GM20000 (cell line): ENCODE measurements at places on chromosomes 3 and 15.

- DNase-seq, result no peak
These were observed 513 bp downstream of the SS18L2 start for GRCh38 chr3:42590989-42591756.

DNA sequence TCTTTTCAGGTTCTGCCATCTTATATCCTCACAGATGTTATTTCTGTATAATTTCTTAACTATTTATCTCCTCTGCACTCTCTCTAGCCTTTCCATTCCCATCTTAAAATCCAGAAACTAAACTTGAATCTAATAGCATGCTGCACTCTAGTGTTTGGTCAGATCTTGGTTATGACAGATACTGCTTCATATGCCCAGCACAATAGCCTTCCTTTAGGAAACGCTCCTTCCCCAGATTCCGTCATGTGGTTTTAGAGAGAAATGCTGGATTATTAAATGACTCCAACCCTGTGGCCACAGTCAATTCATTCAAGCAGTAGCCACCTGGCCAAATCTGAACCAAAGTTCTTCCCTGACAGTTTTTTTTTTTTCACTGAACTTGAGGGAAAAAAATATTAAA lies 19.4 kb downstream of the RASGRP1 start:
- DNase-seq, result no peak

DNA sequence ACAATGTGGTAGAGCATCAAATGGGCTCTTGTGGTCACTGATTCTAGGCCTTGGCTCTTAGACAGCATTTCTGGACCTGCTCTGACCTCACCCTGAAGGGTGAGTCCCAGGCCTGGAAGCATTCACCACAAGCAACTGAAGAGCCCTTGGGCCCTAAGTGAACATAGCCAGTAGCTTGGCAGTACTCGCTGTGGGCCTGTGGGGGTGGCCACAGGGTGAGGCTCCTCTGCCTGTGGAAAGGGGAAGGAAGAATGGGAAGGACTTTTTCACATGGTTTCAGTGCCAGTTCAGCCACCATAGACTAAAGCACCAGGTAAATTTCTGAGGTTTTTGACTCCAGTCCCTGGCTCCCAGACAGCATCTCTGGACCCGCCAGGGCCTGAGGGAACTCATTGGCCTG lies 5.1 kb upstream of the ZSCAN2 start:
- DNase-seq, result no peak

GRCh38 chr15:40843261-40843884 lies 475 bp upstream of the SPINT1 start:
- peak; percentile 19 for DNase-seq

DNA sequence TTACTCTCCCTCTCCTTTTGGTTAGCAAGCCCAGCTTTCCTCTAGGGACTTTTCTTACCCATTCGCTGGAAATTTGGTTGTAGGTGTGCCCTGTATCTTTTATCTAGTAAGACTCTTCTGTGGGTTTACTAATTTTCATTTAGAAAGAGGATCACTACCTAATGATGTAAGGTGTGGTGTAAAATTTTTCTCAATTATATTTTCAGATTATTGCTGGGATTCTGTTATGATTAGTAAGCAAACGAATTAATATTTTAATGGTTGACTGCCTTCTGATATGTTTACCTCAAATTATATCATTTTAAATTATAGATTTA lies 28.5 kb downstream of the PLCL2 start:
- no peak for DNase-seq

- no peak for DNase-seq
These were observed 3.6 kb downstream of the KLF13 start for GRCh38 chr15:31330111-31330785.

- no peak for DNase-seq
These were observed 4.6 kb downstream of the FAM3D start for GRCh38 chr3:58661836-58662420.

DNA sequence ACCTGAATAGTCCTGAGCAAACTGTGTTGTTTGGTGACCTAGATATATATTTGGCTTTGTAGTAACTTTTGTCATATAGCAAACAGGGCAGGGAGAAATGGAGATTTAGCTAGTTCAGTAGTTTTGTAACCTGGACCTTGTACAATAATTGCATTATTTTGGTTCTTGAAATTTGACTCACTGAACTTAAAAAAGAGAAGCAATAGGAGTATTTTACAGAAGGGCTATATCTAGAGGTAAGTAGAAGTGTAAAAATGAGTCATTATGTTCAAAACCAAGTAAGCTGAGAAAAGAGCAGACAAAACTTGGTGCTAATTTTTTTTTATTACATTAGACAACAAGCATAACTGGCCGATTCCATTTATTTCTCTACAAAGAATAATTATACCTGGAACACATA lies 505.4 kb downstream of the ZIC1 start:
- no peak for DNase-seq

DNA sequence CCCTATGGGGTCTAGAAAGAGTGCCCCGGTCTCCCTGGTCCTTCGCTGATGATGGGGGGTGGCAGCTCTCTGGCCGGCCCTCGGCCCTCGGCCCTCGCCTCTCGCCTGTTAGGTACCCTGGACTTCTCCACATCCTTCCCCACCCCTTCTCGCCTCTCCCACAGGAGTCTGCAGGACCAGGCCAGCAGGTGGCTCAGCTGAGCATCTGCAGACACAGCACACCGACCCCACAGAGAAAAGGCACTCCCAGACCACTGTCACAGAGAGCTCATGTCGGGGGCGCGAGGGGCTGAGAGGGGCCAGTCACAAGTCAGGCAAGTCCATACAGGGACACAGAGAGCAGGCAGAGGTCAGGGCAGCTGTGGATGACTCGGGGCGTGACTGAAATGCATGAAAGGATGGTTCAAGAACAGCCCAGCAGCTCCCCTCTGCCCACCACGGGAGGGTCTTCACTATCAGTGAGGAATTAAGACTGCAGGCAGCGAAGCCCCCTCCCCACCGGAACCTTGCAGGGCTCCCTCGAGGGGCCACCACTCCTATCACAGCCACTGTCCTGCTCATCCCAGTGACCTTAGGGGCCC lies 181.7 kb upstream of the NSMCE3 start:
- no peak for DNase-seq

DNA sequence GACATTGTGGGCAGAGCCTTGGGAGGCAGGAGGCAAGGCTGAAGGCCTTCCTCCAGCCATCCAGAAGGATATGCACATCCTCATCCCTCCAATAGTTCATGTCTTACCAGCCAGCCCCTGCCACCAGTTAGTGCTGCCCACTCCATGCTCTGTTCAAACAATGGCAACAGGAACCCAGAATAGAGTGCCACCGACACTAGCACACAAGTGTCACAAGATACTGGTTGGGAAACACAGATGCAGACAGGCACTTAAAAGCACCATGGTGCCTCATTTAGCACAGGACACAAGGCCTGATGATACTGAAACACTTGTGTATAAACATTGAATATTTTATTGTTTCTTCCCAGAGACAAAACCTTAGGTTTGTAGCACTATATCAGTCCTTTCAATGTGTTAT lies 56.5 kb upstream of the MYO5C start:
- DNase-seq, result no peak

GRCh38 chr3:25844891-25845290 lies 55.0 kb downstream of the OXSM start:
- no peak for DNase-seq

DNA sequence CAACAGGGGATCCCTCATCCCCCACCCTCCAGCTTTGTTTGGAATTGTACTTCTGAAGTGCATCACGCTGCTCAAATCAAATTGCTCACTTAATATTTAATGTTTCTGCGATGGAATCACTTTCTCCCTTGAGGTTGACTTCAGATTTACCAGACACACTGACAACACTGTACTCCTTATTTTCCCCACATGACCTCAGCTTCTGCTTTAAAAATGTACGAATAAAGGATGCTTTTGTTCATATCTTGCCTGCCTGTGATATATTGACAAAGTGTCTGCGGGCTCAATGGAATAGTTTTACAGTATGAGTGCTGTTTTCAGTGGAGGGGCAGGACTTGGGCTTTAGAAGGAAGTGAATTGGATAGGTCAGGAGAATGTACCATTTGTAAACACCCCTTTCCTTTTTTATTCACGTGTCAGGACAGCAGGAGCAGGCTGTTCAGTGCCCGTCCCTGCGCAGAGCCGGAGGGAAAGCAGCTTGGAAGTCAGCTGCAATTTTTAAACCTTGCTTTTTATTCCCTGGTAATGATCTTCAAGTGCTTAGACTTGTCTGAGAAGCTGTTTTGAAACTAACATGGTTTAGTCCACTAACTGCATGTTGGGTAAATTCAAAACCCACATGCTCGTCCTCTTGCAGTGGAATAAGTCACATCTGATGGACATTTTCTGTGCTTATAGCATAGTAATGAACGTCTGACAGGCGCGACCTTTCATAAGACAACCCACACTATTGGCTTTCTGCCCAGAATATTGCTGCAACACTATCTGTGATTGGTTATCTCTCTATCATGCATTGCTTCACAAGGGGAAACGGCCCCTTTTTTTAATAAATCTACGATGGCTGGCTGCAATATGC lies 29.9 kb downstream of the MBNL1 start:
- DNase-seq, result peak; percentile 41

DNA sequence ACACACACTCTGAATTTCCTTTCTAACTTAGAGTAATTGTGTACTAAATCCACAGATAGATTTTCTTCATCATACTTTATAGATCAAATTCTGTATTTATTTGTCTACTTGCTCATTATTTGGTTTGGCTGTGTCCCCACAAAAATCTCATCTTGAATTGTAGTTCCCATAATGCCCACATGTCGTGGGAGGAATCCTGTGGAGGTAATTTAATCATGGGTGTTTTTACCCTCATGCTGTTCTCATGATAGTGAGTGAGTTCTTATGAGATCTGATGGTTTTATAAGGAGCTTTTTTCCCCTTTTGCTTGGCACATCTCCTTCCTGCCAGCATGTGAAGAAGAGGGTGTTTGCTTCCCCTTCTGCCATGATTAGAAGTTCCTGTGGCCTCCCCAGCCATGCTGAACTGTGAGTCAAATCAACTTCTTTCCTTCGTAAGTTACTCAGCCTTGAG lies 198.3 kb upstream of the TGFBR2 start:
- no peak for DNase-seq

DNA sequence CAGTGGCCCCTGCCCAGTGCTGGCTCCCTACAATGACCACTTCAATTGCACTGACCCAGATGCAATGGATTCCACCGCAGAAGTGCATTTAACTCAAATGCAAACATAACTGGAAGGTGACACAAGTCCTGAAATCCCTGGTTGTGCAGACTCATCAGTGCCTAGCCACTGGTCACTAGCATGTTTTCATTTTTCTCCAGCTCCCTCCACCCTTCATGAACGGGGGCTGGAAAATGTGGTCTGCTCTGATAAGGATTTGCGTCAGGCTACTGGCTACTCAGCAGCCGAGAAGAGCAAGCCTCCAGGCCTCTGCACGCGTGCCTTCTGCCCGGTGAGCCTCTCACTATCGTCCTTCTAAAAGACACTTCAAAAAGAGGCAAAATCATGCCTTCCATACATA lies 27.4 kb upstream of the FURIN start:
- DNase-seq, result no peak

DNA sequence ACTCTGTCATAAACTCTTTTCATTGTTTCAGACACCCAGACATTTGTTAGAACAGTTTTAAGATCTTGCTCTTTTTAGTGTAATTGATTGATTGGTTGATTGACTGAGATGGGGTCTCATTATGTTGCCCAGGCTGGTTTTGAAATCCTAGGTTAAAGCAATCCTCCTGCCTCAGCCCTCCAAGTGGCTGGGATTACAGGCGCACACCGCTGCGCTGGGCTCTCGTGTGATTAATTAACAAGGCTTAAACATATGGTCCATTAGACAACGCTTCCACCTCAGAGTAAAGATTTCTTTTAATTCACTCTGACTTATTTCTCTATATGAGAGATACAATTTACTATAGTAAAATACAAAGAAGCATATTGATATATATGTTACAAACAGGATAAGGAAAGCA lies 114.0 kb upstream of the C2CD4B start:
- DNase-seq, result no peak

DNA sequence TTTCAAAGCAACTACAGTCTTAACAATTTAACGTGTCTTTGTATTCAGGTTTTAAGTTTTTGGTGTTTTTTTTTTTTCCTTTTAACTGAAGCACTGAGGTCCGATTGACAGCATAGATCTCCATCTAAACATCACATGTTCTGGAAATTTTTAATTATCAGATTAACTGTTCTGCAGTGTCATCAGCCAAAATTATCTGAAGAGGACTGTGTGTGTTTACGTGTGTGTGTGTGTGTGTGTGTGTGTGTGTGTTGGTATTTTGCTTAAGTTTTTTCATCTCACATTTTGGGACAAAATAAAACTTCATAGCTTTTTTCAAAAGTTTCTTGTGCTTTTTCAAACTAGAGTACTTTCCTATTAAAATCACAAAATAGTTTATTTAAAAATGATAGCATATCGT lies 1.8 kb downstream of the PIK3CA start:
- no peak for DNase-seq

DNA sequence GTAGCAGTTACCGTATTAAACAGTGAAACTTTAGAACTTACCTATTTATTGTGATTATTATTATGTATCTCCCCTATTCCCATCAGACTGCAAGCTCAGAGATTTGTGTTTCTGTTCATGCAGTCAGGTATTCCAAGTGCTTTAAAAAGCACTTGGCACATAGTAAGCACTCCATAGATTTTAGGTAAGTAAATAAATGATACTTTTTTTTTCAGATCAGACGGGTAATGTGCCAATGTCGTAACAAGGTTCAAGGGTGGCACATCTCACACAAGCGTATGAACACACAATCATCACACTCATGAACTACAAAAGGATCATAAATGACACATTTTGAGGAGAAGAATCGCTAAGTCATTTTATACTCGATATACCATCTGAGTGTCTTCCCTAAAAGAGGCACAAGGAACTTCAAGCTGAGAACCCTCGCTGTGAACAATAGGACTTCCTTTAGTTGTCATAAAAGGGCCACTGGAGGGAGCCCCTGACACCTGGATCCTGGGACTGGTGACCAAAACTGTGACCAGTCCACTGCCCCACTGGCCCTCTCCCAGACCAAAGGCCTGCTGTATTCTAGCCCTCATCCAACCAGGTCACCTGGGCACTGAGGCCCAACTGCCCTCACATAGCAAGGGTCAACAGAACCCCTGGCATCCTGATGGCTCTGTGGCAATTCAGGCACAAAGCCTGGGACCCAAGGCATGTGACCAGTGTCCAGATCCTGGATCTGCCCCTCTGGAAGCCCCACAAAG lies 32.1 kb downstream of the KIF9 start:
- DNase-seq, result peak; percentile 59

DNA sequence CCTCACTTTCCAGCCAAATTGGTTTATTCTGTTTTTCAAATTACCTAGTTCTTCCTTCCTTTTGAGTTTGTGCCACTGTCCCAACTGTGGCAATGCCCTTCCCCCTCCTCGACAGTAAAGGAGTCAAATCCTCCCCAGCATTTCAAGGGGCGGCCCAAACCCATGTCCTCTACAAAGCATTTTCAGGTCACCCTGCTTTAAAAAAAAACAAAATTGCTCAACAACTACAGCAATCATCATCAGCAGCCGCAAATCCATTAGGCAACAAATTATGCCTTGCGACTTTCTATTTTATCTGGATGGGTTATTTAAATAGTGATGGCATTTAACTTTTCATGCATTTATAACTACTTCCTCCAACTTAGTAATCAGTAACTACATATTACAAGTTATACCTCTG lies 32.7 kb downstream of the PLD1 start:
- DNase-seq, result no peak
